Fibroblast of skin of back (primary cell): ENCODE measurements at places on chromosomes 7 and 10.

DNA sequence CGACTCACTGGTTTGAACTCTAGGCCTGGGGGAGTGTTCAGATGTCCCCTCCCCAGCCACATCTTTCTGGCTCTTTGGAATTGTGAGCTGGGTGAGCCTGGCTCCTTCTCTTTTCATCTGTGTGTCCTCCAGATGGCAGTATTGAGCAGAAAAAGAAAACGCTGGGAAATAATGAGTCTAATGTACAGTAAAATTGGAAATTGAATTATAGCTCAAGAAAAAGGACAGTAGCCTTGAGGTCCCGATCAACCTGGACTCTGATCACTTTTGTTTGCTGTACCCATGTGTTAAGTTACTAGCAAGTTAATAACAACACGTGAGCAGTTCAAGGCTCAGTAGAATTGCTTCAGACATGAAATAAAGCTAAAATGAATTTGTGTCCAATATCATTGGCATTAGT lies 77.9 kb downstream of the SNX10 start:
- DNase-seq: peak; percentile 49

- no peak for DNase-seq
These were observed 15.3 kb downstream of the MKLN1 start for GRCh38 chr7:131342864-131343442.

- DNase-seq: no peak
These were observed 110.2 kb downstream of the SRI start for GRCh38 chr7:88109612-88110011.

DNA sequence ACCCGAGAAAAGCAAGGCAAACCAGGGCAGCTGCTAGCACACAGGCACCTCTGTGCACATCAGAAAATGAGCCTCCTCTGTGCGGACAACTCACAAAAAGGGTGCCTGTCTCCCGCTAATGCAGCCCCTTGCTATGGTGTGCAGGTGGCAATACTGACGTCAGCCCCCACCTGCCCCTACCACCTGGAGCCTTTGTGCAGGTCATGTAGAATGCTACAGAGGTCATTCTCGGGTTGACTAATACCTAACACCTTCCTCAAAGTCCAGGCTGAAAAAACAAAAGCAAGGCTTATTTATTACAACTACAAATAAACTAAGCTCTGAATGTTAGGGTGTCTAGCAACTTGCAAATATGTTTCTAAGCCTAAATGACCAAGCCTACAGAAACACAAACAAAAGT lies 13.9 kb downstream of the PIP4K2A start:
- DNase-seq: no peak

DNA sequence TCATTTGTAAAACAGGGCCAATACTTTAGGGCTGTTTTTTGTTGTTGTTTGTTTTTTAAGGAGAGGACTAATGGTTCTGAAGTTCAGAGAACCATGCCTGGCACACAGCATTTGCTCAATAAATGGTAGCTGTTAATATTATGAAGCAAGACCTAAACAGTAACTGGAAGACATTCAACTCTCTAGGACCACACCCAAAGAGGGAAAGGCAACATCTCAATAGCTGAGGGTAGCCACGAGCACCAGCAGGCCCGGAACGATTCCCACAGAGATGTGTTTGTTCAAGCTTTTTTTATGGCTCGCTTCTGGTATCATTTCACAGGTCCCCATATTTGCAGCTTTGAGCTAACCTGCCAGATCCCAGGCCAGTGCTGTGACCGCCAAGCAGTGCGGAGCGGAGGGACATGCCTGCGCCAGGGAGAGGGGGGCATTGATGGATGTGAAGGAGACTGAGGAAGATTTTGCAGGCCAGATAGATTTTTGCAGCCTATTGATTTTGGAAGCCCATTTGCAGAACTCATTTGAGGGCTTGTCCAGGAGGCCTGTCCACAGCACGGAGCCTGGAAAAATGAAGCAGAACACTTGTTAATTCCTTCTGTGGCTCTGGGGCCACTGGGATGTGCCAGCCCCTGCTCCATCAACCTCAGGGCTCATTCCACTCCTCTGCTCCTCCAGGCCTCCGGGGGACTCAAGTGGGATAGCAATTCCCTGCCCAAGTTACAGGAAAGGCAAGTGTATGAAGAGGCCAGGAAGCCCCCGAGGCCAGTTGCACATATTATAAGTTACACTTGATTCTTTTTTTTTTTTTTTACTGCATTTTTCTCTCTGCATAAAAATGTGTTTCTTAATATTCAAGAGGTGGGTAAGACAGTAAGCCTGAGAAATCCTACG lies 57.3 kb upstream of the FGFR2 start:
- DNase-seq: no peak

GRCh38 chr7:144957998-144958397 lies 122.1 kb upstream of the TPK1 start:
- DNase-seq: no peak
